ENCODE measurements at places on chromosomes 3 and 15. TPM values are rescaled to one million over a fixed set of nuclear protein-coding genes. Genes with fewer than 3 reads are reported as not detected.
A peak's percentile ranks its signal among the peaks of the same experiment; 100 is the strongest.

SLCO2A1 gene
- polyA plus RNA-seq = 14.2 TPM

DNA sequence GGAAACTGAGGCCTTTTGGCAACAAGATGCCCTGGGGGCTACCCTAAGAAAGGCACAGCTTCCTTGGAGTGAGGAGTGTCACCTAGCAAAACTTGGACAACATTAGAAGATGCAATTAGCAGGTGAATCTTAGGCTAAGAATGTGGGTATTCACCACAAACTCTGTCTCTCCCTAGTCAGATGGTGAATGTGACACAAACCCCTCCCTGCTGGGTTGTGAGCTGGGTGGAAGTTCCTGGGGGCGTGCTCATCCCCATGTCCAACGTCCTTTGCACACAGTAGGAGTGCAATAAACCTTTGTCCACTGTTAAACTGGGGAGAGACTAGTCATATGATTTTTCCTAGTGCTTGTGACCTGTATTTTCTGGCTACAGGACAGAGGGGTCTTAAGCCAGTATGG lies 67.1 kb upstream of the SH3GL3 start:
- no peak for DNase-seq

DNA sequence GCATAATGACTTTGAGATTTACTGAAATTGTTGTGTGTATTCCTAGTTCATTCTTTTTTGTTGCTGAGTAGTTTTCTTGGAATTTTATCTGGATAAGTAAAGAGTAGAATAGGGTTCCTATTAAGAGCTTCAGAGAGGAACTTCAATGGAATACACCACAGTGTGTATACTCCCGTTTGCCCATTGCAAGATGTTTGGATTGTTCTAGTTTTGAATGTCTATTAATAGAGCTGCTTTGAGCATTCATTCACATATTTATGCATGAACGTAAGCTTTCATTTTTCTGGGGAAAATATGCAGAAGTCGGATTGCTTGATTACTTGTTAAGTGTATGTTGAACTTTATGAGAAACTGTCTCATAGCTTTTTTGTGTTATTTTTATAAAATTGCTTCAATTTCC lies 580.5 kb downstream of the OTOL1 start:
- no peak for DNase-seq

- DNase-seq = no peak
These were observed 692 bp downstream of the SCAANT1 start for GRCh38 chr3:63911509-63911872.

- DNase-seq = no peak
These were observed 1214.8 kb downstream of the NSUN3 start for GRCh38 chr3:95277613-95278012.

MPI gene
- polyA plus RNA-seq = 24.4 TPM

OCA2 gene
- 0.15 TPM for polyA plus RNA-seq

GRCh38 chr3:41893977-41894376 lies 67.9 kb downstream of the ULK4 start:
- peak; percentile 22 for DNase-seq

DNA sequence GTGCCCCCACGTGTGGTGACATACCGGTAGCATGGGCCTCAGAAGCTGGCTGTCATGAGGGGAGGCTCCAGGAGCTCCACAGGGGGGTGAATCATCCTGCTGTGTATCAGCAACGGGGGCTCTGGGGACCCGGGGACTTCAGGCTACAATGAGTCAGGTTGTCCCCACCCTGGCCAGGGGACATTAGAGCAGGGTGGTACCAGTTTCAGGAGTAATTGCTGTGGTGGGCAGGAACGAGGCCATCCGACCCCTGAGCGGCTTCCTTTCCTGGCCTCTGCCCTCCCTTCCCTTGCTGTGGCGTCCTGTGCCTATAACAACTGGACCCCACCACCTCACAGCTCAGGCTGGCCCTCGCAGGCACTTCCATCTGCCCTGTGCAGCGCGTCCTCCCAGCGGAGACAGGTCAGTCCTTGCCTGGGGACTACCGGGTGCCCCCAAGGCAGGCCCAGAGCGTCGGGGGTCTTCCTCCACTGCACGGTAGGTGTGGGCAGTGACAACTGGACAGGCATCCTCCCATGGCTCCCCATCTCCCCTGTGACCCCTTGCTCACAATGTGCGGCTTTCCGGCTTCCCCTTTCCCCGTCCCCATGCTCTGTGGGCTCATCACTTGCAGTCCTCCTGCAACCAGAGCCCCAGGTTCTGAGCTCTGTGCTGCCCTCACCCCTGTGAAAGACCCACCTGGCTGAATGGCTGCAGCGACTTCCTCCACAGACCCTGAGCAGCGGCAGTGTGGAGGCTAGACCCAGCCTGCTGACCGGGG lies 57.0 kb downstream of the KLF15 start:
- no peak for DNase-seq

- DNase-seq = no peak
These were observed 43.7 kb downstream of the FEM1B start for GRCh38 chr15:68321229-68321628.

AMIGO3 gene
- 2.1 TPM for polyA plus RNA-seq

NR2E3 gene
- not detected for polyA plus RNA-seq

DNA sequence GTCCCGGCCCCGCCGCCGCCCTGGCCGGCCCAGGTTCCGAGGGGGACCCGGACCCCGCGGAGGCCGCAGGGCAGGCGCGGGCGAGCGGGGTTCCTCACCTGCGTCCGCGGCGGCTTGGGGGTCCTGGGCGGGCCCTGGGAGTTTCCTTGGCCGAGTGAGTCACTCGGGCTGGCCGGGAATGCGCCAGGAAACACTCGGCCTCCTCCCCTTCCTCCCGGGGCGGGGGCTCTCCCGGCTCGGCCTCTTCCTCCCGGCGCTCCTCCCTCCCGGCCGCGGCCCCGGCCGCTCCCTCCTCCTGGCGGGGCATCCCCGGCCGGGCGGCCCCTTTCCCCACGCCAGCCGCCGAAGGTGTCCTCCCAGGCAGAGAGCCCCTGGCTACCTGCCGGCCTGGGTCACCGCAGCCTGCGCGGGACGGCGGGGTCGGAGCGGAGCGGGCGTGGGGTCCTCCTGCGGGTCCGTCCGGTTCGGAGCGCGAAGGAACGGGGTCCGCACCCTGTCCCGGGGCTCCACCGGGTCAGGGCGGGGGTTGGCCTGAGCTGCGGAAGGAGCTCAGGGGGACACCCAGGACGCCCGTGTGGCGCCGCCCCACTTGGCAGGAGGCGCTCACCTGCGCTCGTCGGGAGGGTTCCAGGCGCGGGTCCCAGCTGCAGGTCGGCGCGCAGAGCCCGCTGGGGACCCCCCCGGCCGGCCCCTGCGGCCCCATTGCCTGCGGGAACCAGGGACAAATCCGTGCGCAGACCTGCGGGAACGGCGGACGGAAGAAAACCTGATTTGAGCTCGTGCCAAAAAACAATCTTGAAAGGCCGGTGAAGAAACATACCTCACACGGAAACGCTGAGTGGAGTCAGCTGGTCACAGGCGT lies at the start of gene CYFIP1:
TSS of gene CYFIP1 (minus strand) at position 180 of the 862 bp plus-strand sequence. CDS start 33,083 bp downstream, outside the sequence.
- DNase-seq = peak; percentile 90

PSTPIP1 gene
- 7.8 TPM for polyA plus RNA-seq

DNA sequence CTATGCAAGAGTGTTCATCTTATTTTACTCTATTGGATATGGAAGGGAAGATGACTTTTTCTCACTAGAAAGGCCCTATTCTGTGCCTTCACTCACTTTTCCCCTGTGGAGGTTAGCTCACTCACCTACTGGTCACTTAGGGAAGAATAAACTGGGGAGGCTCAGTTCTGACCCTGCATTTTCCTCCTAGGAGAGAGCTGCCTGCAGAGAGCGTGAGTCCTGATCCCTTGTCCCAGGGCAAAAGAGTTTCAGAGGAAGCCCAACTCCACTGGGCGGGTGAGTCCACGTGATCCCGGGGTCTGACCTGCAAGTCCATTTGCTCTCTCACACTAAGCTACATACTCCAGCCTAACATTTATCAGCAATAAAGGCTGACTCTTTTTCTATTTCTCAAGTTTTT lies 8.4 kb downstream of the MORC1 start:
- DNase-seq = no peak

- no peak for DNase-seq
These were observed 6.4 kb upstream of the RARRES1 start for GRCh38 chr3:158738653-158739052.

DNA sequence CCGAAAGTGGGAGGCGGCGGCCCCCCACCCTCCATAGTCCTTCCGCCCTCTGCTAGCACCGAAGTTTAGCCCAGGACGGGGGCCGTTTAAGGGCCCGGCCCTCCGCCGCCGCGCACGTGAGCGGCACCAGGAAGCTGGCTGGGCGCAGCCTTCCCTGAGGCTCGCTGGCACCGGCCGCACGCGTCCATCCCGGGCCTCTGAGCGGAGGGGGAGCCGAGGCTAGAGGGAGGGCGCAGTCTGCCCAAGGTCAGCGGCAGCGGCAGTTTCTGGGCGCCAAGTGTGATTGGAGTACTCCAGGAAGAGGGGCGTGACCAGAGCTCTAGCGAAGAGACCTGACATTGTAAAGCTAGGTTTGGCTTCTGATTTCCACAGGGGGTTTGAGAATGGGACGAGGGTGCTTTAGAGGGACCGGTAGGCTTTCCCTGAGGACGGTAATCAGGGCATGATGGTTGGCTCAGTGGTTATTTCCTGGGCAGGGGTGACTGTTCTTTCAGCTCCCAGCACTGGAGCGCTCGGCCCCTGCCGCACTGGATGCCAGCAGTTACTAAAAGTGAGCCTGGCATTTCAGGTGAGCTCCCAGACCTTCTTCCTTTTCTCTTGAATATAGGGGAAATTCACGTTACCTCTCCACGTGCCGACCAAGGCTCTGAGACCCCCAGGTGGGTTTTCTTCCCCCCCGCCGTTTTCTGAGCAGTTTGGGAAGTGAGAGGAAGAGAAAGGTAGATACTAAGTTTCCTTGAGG lies 853 bp downstream of the TEX264 start:
- peak; percentile 78 for DNase-seq

KIF23 gene
- polyA plus RNA-seq = 0.32 TPM

DNA sequence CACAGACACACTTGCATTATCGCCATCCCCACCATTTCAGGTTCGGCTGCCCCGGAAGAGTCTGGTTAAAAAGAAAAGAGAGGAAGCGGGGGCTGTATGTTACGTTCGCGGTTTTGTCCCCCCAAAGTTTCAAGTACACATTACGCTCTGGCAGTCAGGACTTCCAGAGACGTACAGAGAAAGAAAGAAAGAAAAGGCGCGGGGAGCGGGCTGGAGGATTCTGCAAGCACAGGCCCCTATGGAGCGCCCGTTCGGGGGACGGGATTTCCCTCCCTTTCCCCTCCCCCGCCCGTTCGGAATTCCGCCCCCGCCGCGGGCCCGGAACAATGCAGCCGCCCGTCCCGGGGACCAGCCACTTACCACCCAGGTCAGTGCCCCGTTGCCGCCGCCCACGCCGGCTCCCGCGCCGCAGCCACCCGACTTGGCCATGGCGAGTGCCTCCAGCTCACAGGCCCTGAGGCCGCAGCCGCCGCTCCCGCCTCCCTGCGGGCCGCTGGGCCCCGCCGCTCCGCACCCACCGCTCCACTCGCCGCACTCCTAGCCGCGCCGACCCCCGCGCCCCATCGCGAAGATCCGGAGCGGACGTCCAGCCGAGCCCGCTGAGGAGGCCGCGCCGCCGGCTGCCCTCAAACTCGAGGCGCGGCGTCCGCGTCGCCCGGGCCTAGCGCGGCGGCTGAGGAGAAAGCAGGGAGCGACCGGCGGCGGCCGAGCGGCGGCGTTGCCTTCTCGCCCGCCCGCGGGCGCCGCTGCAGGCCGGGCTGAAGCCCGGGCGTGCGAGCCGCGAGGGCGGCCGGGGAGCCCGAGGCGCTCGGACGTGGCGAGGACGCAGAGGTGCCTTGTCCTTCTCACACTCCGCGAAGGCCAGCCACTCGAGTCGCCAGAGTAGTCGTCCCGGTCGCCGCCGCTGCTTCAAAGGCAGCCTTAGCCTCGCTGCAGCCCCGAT lies 567 bp downstream of the TOP2B start:
- DNase-seq = peak; percentile 74

GRCh38 chr3:169953462-169954141 lies 13.0 kb upstream of the SEC62 start:
- DNase-seq = no peak

GRCh38 chr3:117059067-117059955 lies 349.7 kb downstream of the TUSC7 start:
- DNase-seq = no peak

- DNase-seq = no peak
These were observed 30.9 kb downstream of the HRH1 start for GRCh38 chr3:11185144-11185543.

- no peak for DNase-seq
These were observed 694.8 kb upstream of the NR2F2 start for GRCh38 chr15:95635666-95636065.

DNA sequence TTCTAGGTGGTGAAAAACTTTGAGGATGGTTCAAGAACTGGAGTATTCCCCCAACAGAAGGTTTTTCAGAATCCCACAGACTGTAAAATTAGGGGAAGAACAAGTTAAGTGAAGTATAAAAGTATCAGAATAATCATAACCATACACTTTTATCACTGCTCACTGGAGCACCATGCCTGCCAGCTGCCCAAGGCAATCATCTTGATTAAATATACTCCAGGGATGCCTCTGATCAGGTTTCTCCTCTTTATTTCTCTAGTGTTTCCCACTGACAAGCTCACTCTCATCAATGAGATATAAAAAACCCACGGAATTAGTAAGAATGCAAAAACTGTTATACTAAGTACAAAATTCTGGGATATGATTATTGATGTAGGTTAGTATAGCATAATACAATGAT lies 108.0 kb downstream of the STAG1 start:
- DNase-seq = no peak
